ENCODE measurements at places on chromosomes 7 and 10.

DNA sequence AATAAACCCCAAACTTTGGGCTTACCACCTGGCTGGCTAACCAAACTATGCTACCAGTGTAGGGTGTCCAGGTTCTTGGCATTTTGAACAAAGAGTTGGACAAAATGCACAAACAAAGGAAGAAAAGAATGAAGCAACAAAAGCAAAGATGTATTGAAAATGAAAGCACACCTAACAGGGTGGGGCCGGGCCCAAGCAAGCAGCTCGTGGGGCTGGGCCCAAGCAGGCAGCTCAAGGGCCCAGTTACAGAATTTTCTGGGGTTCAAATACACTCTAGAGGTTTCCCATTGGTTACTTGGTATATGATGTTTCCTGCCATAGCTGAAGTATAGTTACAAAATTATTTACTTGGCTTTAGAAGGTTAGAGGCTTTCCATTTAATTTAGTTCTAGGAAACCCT, 15.7 kb downstream of the ACADSB start:
- DNase-seq, result no peak

- no peak for DNase-seq
Observed at GRCh38 chr10:13270877-13271551, 28.9 kb downstream of the PHYH start.

DNA sequence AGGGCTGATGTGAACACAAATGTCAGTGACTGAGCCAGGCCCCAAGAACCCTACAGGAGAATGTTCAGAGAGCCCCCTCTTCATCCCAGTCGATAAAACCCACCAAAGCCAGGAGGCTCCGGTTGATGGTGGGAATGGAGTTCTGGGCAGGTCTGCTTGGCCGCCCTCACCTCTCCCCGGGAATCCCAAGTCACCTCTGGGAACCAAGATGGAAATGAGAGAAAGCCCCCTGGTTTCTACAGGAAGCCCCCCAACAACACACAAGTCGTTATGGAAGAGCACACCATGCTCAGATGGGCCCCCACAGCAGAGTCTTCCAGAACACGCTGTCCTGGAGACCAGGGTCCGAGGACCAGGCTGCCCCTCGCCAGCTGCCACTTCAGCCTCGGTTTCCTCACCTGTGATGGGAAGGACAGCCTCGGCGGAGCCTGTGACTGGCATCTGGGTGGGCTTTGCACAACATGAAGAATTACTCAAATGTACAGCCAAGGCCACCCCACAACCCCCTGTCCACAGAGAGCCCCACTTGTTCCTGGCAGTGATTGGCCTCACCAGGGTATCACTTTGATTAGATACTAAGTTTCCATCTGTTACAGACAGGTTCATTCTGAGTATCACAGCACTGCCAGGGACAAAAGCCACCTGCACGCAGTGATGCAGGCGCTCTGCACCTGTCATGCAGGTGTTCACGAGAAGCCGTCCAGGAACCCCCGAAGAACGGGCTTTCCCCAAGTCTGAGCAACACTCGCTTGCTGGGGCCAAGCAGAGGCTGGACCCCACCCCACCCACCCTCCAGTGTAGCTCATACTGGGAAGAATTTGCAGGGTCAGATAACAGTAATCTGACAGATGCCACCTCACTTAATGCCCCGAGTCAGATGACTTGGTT, 57.6 kb downstream of the MKI67 start:
- no peak for DNase-seq

DNA sequence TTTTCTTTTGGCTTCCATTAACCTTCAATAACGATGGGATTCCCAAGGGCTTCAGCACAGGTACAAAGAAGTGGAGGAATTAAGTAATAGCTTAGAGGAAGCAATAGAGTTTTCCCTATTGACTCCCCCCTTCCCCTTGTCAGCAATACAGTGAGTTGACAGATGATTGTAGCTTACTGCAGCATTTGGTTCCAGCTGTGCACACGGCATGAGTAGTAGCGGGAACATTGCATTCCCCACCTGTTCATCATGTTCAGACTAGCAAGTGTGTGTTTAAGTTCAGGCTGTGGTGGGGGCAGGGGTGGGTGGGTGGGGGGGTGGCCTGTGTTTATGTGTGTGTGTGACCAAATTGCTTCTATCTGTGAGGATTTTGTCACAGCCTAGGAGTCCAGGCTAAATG, 4.6 kb upstream of the ADRA2A start:
- DNase-seq, result no peak

- peak; percentile 91 for DNase-seq
Observed at GRCh38 chr7:25857376-25858067, 294.5 kb upstream of the NFE2L3 start.

DNA sequence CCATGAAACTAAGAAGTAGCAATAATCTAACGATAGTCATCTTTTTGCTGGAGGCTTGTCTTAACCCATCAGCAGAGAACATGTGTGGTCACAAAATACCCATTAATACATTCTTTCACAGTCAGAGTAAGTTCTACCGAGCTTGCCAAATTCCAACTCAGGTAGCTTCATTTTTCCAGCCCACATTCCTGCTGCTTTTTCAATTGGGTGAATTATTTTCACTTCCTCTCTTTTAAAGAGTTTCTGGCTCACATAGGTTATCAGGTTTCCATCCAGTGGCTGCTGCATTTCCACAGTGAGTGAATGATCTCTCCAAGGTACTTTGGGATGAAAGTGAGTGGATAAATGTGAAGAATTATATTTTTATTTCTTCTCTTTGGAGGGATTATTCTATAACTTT, 233.1 kb downstream of the SEMA3E start:
- no peak for DNase-seq

DNA sequence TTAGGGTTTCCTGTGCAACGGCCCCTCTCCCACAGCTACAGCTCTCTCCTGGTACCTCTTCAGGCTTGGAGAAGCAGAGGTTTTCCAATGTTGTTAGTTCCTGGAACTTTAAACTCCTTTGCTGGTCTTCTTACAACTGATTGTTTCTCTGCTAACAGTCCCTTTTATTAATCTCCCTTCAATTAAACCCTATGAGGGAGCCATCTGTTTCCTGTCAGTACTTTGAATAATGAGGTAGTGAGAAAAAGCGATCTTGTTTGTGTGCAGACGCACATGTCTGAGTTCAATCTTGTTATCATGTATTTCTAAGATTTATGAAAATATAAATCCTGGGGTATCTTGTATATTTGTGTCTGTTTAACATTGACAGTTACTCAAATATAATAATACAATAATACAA, 102.4 kb downstream of the MDFIC start:
- DNase-seq, result no peak

DNA sequence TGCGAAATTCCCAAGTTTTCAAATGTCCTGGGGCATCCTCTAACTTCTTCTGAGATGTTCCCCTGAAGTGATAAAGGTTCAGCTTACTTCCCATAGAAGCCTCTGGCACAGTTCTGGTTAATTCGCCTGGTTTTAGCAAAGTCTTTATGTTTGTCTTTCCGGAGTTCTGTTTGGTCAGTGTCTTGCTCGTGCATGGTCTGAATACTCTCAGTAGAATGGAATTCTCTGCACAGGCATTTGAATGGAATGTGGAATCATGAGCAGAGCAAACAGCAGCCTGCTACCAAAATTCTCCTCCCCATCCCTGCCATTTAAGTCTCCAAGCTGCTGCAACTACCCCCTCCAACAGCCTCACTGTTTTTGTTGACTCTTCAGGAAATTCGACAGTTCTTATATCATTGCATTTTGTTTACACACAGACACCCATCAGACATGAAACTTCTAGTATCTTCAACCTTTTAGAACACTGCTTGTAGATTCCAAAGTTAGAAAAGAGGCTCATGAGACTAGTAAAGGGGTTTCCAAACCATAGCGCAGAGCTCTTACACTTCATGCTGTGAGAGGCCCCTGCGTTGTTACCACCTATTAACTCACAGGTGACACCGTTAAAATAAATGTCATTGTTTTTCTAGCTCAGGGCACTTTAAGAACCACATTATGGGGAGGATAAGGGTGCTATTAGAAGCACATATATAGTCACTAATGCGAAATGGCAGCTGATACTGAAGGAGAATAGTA, 129.7 kb downstream of the PLCE1 start:
- no peak for DNase-seq

DNA sequence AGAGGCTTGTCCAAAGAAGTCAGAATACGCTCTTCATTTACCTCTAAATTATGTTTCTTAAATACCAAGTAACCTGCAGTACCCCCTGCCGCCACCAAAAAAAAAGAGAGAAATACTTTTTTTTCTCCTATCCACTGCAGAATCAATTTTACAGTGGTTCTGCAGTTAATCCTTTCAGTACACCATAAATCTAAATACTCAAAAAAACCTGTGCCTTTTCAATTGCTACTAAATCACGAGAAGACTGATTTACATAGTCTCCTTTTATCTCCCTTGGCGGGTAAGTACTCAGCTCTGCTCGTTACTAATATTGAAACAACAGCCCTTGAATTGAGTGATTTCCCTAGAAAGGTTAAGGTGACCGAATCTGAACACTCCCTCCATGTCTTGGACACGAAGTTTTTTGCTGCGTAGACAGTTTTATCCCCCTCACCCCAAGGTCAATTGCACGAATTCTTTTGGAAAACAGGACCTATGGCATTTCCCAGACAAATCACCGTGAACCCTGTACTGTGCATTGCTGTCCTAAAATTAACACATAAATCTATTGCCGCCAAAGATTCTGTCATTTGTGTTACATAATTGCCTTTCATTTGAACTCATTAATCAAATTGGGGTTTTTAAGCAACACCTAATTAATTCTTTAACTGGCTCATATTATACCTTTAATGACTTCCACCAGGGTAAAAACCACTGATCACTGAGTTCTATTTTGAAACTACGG, 512 bp upstream of the VIM start:
- no peak for DNase-seq

GRCh38 chr10:34938399-34938670, 123.2 kb upstream of the PARD3 start:
- DNase-seq, result no peak

DNA sequence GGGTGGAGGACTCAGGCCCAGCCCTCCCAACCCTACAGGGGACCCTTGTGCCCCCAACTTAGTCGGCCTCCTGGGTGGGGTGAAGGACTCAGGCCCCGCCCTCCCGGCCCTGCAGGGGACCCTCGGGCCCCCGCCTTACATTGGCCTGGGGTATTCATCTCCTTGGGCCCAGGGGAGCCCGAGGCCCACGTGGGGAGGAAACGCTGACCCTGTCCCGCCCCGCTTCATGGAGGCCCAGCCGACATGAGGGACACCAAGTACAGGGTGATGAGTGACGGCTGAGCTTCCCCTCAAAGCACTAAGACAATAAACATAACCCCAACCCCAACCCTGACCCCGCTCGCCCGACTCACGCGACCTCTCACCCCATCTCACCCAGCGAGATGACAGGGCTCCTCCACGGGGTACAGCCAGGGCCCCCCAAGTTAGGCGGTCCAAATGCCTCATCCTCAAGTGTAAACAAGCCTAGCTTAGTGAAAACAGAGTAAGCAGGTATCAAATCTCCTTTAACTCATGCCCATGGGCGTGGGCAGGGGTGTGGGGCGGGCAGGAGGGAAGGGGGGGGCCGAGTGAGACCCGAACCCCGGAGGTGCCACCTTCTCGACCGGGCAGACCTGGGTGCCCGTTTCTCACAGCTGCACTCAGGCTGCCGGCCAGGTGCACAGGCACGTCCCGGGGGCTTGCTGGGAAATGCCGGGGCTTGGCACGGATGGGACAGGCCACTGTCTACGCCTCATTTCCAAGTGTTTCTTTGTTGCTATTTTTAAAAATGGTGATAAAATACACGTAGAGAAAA, 8.2 kb downstream of the CYP2W1 start:
- no peak for DNase-seq

DNA sequence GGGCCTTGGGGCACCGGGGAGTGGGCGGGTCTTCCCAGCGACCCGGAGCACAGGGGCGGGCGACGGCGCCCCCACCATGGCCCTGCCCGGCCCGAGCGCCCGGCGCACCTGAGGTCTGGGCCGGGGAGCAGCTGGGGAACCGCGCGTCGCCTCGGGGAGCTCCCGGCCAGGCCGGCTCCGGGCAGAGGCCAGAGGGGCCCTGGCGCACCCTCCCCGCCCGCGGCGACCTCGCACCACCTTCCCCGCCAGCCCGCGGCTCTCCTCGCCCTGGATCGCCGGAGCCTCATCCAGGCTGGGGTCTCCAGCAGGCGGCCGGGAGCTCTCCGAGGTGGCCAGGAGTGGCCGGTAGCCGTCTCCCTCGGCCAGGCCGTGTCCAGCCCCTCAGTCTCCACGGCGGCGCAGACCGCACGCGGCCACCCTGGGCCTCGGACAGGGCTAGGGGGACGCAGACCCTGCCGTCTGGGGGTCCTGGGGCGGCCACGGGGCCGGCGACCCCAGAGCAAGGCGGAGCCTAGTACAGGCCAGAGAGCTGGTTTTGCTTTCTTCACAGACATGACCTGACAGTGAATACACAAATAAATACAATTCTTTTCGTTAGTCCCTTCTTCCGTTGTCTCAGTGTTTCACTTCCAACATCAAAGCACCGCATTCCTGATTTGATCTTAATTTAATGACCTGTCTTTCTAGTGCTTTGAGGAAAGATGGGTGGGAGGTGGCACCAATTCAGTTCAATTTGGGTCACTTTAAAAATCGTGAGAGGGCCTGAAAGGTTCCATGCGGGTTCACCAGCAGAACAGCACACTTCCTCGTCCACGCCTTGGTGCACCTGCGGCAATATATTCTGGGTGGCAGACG, 356.9 kb downstream of the DNAJB6 start:
- DNase-seq, result no peak

GRCh38 chr7:48028938-48029337, at the start of gene SUN3:
TSS of gene SUN3 (minus strand) at chr7:48029107. CDS start at chr7:48028938, 169 bp downstream.
- no peak for DNase-seq

- no peak for DNase-seq
Observed at GRCh38 chr10:117228210-117228609, 12.7 kb upstream of the SLC18A2 start.

GRCh38 chr7:82081644-82082224, 311.9 kb upstream of the HGF start:
- no peak for DNase-seq

GRCh38 chr7:6589829-6590644, at the start of gene INTS15:
TSS of gene INTS15 (plus strand) at chr7:6590021. CDS start at chr7:6590284, 263 bp downstream.
- peak; percentile 88 for DNase-seq

GRCh38 chr10:72564596-72564995, 61.3 kb downstream of the MICU1 start:
- no peak for DNase-seq

- no peak for DNase-seq
Observed at GRCh38 chr10:11876324-11876723, 53.2 kb downstream of the PROSER2 start.

DNA sequence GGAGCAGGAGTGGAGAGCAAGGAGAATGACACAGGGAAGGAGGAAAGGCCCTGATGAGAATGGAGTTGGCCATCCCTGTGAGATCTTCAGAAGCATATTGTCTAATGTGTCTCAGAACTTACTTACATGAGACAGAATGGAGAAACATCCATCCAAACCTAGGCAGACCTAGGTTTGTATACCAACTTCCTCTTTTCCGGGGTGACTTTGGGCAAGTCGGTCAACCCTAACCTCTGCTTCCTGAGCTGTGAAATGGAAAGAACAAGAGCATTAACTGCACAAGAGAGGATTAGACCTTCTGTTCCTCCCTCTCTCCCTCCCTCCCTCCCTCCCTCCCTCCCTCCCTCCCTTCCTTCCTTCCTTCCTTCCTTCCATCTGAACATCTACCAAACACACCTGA, 4.5 kb downstream of the GHRHR start:
- DNase-seq, result no peak
